Urothelium cell line (cell line): ENCODE measurements at places on chromosomes 3 and 15.

DNA sequence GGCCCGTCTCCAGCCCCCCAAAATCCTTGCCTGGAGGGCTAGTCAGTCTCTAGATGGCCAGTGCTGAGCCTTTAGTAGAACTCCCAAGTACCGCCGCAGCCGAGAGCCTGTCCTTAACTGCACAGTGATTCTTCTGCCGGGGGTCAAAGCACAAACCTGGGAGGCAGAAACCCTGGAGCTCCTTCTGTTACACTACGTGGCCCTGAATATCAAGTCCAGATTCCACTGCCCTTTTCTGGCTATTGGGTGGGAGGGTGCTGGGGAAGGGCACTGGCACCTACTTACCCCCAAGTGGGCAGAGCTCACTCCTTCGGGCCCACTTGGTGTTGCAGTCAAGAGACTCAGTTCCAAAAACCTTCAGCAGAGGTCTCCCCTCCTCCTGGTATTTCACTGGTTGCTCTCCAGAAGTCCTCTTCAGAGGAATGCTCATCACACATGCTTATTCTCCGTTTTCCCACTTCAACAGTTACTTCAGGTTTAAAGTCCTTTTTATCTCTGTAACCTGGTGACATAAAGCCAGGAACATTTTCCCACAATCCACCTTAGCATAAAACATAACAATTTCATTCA, 10.8 kb downstream of the PDHB start:
- DNase-seq, result no peak

- no peak for DNase-seq
Measured at GRCh38 chr15:73009066-73010056, 42.9 kb upstream of the NEO1 start.

DNA sequence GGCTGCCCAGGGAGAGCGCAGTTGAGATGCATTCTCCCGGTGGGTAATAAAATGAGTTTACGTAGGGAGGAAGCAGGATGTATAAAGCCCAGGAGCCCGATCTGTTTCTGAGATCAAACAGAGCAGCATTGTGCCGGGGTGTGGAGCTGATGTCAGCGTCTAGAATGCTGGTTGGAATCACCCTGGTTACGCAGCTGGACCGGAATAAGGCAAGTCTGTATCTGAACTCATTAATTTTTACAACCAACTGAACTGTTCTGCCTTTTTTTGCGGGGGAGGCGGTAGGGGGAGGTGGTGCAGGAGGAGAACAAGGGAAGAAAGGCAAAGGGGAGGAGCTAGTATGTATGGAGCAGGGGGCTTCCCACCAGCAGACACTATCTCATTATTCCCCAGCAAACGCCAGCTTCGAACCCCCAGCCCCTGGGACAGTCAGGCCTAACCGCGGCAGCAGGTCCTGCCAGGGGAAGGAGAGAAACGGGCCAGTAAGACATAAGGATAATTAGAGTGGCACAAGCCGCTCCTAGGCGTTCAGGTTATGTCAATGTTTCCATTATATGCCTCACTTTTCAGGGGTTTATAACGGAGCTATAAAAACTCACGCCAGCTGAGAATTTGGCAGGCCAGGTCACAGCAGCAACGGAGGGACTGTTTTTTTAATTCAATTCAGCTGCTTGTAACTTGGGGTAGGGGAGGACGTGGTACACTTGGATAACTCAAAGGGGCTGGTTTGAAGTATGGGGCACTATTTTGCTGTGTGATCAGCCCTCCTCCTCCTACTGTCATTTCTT, 175.3 kb upstream of the HES1 start:
- DNase-seq, result peak; percentile 83

- DNase-seq, result no peak
Measured at GRCh38 chr3:12559520-12559919, 2.6 kb downstream of the MKRN2 start.

GRCh38 chr3:185729337-185730055, 95.3 kb downstream of the IGF2BP2 start:
- DNase-seq, result no peak

DNA sequence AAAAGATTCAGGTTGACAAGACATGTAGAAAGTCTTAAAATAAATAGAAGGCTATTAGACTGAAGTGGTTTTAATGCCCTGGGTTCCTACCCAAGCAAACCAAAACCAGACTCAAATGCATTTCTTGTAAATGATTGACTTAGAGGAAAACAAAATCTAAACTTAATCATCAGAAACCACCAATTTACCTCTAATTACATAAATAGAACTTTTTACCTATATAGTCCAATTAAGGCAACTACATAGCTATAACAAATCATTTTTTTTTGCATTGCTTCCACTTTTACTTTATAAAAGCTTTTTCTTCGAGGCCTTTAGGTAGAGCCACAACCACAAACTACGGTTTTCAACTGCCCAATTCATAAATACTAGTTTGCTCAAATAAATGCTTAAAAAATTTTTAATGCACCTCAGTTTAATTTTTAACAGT, 231.3 kb upstream of the ARHGEF26 start:
- no peak for DNase-seq

DNA sequence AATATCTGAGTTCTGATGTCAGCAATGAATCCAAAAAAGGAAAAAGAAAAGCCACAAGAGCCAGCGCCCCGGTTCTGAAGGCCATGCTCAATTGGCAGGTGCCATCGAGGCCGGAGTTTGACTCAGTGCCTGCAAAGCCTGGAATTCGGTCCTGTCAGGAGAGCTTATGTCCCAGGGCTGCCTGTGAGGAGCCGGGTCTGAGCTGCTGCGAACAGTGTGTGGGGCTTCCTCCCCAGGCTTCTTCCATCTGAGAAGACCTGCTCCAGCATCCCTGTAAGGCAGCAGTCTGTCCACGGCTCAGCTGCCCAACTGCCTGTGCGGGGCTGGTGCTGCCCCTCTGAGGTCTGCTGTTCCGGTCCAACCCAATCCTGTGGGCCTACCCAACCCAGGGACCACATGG, 46.1 kb downstream of the ROPN1B start:
- DNase-seq, result no peak
